ENCODE measurements at places on chromosomes 5 and 9. TPM values are rescaled to one million over a fixed set of nuclear protein-coding genes. Genes with fewer than 3 reads are reported as not detected.

ACSL6 gene
- not detected for total RNA-seq

GPR150 gene
- total RNA-seq: 0.33 TPM

MTRR gene
- 30.7 TPM for total RNA-seq

IL13 gene
- not detected for total RNA-seq

UQCRQ gene
- total RNA-seq: 83.0 TPM

PCDHGA8 gene
- total RNA-seq: 1.1 TPM

PCDHGC3 gene
- total RNA-seq: 39.6 TPM

CAMK4 gene
- 10.8 TPM for total RNA-seq

FGF1 gene
- 4.0 TPM for total RNA-seq

NLN gene
- 40.0 TPM for total RNA-seq

PRR16 gene
- total RNA-seq: 5.9 TPM

LRRC14B gene
- not detected for total RNA-seq

SLC36A2 gene
- not detected for total RNA-seq

IFNA2 gene
- not detected for total RNA-seq

GPR21 gene
- 1.5 TPM for total RNA-seq

TSSK1B gene
- total RNA-seq: 0.11 TPM

CACFD1 gene
- total RNA-seq: 9.4 TPM

C9 gene
- 1.1 TPM for total RNA-seq

GNA14 gene
- under 0.01 TPM for total RNA-seq

ACOT12 gene
- total RNA-seq: 0.37 TPM

TPPP gene
- 0.25 TPM for total RNA-seq

EQTN gene
- total RNA-seq: not detected

DPP7 gene
- 45.3 TPM for total RNA-seq

TLE1 gene
- 43.7 TPM for total RNA-seq

PSAT1 gene
- 176 TPM for total RNA-seq

NNT gene
- 85.1 TPM for total RNA-seq

PTGES2 gene
- 55.0 TPM for total RNA-seq

ARHGEF37 gene
- total RNA-seq: 1.5 TPM

GCNT1 gene
- 24.5 TPM for total RNA-seq

All from uterine smooth muscle cell (primary cell).